ENCODE measurements at places on chromosomes 1 and 21.

- no peak for DNase-seq
Observed at GRCh38 chr1:150141452-150141851, 8.3 kb upstream of the PLEKHO1 start.

DNA sequence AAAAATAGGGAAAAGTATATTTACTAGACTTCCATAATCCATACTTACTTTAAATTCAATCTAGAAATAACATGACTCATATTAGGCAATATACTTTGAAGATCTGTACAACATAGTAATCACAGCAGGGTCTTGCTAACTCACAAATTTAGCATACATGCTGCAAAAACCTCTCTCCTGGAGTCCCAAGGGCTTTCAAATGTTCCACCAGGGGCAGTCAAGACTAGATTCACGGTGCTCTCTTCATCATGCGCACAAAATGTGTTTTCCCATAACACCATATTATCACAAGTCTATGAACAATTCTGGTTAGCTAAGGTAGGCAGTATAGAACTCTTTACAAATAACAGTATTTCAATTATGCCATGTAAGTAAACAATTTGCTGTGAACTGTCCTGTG is 45.8 kb downstream of the SSX2IP start:
- no peak for DNase-seq

- DNase-seq = no peak
Observed at GRCh38 chr21:45970674-45971615, 10.6 kb upstream of the COL6A1 start.

DNA sequence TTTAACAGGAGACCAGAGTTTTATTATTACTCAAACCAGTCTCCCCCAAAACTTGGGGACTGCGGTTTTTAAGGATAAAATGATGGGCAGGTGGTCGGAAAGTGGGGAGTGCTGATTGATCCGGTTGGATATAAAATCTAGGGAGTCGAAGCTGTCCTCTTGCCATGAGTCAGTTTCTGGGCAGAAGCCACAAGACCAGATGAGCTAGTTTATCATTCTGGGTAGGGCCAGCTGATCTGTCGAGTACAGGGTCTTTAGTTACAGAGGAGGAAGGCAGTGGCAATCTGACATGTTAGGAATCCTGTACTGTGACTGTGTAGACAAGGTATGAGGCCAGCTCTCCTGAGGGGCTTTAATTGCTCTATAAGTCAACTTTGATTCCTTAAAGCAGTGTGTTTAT is 22.9 kb upstream of the FOXE3 start:
- DNase-seq = no peak

DNA sequence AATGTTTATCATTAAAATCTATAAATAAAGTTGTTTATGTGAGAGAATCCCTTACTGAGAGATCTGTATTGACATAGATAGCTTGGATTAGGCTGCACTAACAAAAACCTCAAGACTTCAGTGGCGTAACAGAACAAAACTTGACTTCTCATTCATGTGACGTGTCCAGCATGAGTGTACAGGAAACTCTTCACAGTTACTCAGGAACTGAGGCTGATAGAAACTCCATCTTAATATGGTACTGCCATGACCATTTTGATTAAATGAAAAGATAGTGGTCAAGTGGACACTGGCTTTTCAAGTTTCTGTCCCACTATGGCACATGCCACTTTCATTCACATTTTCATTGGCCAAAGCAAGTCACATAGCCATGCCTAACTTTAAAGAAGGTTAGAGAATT is 3.7 kb downstream of the ST3GAL3 start:
- no peak for DNase-seq

DNA sequence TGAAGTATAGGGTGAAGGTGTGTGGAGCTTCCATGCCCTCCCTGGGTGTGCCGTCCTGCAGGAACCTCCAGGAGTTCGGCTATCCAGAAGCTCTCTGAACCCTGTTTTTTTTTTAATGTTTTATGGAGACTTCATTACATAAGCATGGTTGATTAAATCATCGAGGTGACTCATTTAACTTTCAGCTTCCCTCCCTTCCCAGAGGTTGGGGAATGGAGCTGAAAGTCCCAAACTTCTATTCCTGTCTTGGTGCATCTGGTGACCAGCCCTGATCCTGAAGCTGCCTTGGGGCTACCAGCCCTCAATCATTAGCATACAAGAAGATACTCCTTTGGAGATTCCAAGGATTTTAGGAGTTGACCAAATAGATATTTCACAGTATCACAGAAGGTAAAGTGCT is 9.5 kb downstream of the RRP15 start:
- DNase-seq = no peak

DNA sequence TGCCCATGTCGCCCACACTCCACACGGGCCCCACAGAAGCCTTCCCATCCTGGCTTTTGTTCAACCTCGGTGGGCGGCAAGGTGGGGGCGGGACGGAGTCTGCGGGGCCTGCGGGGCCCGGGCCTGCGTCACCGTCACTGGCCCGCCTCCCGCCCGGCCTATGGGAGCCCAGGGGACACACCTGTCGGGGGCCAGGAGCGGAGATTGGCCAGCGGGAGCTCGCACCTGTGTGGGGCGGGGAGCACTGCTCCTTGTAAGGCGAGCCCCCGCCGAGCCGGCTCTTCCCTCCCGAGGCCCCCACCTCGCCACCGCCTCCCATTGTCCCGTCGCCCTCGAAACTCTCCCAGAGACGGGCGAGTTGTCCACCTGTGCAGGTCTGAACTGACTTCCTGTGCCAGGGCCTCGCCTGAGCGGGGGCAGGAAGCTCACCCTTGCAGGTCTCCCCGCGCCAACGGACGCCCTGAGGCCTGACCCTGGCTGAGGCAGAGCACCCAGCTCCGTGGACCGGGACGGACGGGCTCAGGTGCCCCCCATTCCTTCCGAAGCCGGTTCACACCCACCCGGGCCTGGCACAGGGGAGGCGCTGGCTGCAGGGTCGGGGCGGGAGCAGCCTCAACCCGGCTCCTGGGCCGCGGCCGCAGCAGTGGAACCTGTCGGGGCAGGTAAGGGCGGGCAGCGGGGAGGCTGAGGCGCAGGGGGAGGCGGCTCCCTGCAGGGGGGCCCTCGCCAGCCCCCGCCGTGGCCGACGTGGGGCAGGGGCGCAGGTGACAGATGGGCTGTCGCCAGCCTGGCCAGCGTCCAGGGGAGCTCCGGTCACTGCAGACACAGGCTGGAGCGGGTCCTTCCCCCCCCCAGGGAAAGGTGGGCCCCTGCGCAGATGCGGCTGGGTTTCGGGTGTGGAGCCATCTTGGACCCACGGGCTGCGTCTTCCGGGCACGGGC is 10.8 kb upstream of the TTLL10 start:
- DNase-seq = no peak

DNA sequence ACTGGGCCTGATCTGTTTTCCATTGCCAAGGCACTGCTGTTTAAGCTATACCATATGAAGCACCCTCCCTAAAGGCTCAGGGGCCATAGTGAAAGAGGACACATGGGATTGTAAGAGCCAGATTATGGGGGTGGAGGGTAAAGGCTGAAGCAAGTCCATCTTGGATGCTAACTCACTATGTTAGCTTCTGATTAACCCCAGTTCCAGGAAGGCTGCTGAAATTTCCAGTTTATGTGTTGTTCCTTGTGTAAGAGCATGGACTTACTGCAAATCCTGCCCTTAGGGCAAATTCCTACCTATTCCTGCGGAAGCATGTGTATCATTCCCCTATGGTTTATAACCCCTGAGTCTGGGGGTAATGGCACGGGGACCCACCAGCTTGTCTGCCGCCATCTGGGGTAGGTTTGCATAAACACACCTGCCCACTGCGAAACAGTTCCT is 91.8 kb upstream of the SERBP1 start:
- DNase-seq = no peak

GRCh38 chr1:176541663-176542062 is 78.7 kb downstream of the PAPPA2 start:
- no peak for DNase-seq

GRCh38 chr1:116941670-116942069 is 32.0 kb downstream of the PTGFRN start:
- no peak for DNase-seq

GRCh38 chr21:42878678-42878992 is 704 bp downstream of the WDR4 start:
- no peak for DNase-seq

GRCh38 chr21:32173121-32173724 is 105.6 kb downstream of the MIS18A start:
- no peak for DNase-seq

DNA sequence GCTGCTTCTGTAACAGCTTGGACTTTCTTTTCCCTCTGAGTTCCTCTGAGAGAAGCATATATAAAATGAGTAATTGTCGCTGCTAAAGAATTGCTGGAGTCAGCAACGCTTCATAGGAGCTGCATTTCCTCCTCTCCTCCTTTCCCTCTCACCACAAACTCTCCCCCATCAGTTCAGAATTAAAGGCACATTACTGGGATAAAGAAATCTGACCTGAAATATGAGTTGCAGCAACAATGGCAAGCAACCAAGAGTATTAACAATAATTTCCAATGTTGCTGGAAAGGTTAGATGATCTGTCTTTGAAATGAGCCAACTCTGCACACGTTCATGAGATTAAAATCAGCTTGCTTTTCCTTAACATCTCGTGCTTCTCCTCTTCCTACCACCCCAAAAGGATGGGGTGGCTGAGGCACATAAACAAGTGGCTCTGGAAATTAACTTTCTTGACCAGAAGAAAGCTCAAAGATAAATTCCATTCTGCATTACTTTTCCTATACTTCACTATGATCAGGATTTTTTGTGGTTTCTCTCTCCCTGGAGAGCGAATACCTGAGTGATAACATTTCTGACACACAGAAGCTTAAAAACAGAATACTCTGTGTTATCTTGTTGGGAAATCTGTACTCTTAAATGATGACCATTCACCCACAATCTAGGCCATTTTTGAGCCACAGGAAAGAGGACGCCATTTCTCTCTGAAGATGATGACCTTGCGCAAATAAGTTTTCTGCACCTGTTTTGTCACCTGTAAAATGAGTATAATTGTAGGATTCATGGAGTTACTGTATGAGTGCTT is 90.2 kb downstream of the TGFBR3 start:
- no peak for DNase-seq

GRCh38 chr1:201648066-201648906 is 109.4 kb downstream of the NAV1 start:
- no peak for DNase-seq

- DNase-seq = no peak
Observed at GRCh38 chr1:65477414-65478378, 57.2 kb downstream of the LEPR start.

GRCh38 chr1:215971793-215972441 is 404.8 kb downstream of the KCTD3 start:
- no peak for DNase-seq

GRCh38 chr1:108892356-108893140 is 15.8 kb downstream of the GPSM2 start:
- no peak for DNase-seq

GRCh38 chr1:27430903-27431600 is 38.6 kb downstream of the GPR3 start:
- peak; percentile 6 for DNase-seq

GRCh38 chr1:35539073-35539823 is 18.0 kb downstream of the KIAA0319L start:
- no peak for DNase-seq

DNA sequence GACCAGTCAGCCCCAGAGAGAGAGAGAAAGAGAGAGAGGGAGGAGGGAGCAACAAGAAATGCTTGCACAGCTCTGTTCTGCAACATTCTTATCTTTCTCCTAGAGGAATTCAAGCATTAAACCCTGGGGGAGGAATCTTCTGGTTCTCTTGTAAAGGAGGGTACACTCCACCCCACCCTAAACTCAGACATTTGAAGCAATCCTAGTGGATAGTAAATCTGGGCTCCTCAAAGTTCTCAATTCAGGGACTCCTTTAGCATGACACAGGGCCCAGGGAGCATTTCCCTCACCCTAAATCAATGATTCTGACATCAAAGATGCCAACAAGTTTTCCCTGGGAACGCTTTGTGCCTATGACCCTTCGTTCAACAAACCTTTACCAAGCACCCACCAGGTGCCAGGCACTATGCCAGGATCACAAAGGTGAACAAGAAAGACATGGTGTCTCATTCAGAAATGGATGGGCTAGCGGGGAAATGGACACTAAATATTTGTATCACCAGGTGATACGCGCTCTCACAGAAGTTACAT is 11.9 kb upstream of the CAPN2 start:
- DNase-seq = no peak

GRCh38 chr1:226135059-226135651 is 51.4 kb downstream of the ACBD3 start:
- DNase-seq = no peak

DNA sequence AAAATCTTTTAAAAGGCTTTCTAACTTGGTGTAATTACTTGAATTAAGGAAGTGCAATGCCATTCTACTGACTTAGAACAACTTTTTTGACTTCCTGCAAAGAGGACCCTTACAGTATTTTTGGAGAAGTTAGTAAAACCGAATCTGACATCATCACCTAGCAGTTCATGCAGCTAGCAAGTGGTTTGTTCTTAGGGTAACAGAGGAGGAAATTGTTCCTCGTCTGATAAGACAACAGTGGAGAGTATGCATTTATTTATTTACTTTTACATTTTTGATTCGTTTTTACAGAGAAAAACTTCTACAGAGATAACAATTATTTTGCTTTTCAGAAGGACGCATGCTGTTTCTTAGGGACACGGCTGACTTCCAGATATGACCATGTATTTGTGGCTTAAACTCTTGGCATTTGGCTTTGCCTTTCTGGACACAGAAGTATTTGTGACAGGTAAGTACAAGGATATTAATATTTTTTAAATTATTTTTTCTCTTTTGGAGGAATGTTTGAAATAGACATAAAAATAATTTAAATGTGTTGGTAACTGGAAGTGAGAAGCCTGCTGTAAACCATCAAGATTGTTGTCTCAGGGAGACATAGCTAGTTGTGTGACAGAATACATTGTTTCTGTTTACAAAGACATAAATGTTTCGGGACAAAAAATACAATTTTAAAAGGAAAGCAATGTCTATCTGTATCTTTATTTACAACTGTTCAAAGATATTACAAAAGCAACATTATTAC is at the start of gene PTPRC:
TSS of gene PTPRC (plus strand) at position 147 of the 742 bp plus-strand sequence. CDS start at position 376, 229 bp downstream.
- DNase-seq = no peak

Measured in T follicular helper cell (primary cell).